Mucosa of descending colon (tissue), 3 donors: ENCODE measurements at places on chromosomes 7 and 10.
A peak's percentile ranks its signal among the peaks of the same experiment; 100 is the strongest.

- DNase-seq, result no peak
Observed at GRCh38 chr10:91883549-91884444, 25.5 kb downstream of the FGFBP3 start.

GRCh38 chr10:3972460-3973301 lies 187.7 kb upstream of the KLF6 start:
- no peak for DNase-seq

DNA sequence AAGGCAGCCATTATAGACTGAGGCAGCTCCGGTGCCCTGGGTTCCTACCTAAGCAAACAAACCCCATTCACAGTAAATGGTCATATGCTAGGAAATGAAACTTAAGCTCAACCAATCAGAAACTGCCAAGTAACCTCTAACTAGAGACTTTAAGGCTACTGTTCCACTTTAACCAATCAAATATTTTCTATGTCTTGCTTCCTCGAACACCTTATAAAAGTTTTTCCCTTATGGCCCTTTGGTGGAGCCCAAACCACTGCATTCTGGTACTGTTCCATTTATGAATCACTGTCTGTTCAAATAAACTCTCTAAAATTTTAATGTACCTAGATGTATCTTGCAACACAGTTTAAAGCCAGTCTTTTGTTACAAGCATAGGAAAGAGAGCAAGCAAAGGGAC lies 361.1 kb downstream of the HGF start:
- no peak for DNase-seq

GRCh38 chr10:47298715-47299114 lies 1.3 kb upstream of the GDF10 start:
- no peak for DNase-seq

GRCh38 chr7:127782075-127782474 lies 130.1 kb downstream of the SND1 start:
- DNase-seq, result no peak

- no peak for DNase-seq
Observed at GRCh38 chr10:61967298-61967697, 65.8 kb downstream of the ARID5B start.

GRCh38 chr7:139915268-139915863 lies 86.3 kb downstream of the TBXAS1 start:
- no peak for DNase-seq

- DNase-seq, result no peak
Observed at GRCh38 chr10:120371856-120372255, 85.2 kb upstream of the PLPP4 start.

- DNase-seq, result no peak
Observed at GRCh38 chr7:151405588-151405987, 4.2 kb downstream of the WDR86 start.

DNA sequence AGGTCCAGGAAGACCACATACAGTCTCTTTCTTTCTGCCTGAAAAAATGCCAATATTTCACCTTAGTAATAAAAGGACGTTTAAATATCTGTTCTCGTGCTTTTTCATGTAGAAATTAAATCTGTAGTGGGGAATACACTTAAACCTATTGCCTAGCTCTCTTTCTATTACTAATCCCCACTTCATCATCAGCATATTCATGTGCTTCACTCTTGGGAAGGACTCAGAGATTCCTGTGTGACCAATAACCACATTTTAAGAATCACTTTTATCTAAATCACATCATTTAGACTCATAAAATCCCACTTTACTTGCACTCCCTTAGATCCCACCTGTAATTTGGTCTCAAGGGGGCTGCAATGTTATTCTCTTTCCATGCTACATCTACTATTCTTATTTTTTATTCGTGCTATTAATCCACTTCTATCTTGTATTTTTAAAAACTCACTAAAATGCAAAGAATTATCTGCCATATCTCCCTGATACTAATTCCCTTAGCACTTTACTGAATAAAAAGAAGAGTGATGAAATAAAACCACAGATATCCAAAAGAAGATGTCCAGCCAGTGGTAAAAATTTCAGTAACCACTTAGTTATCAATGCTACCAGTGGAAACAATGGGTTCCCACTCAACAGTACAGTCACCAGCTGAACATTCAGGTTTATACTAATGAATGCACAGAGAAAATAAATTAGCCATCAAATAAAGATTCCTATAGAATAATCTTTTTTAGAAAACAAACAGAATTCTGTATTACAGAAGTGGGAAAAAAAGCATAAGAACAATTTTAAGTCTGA lies 102.1 kb downstream of the PPP1R17 start:
- no peak for DNase-seq

GRCh38 chr7:99825452-99825851 lies 2.4 kb upstream of the CYP3A43 start:
- no peak for DNase-seq

GRCh38 chr7:92255308-92255707 lies 9.5 kb downstream of the ANKIB1 start:
- DNase-seq, result no peak

- DNase-seq, result peak; percentile 73
Observed at GRCh38 chr10:133336577-133337369, at the start of gene CALY. CALY (minus strand) TSS chr10:133336896; CDS start chr10:133328989, 7,907 bp downstream.

DNA sequence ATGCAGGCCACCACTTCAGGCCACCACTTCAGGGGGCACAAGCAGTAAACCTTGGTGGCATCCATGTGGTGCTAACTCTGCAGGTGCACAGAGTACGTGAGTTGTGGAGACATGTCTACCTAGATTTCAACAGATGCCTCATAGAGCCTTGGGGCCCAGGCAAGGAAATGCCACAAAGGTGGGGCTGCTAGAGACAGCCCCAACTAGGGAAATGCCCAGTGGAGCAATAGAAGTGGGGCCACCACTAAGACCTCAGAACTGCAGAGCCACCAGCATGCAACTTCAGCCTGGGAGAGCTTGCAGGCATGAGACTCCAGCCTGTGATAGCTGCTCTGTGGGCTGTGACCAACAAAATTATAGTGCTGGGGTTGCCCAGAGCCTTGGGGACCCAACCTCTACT lies 107.6 kb downstream of the DNAJC1 start:
- no peak for DNase-seq

DNA sequence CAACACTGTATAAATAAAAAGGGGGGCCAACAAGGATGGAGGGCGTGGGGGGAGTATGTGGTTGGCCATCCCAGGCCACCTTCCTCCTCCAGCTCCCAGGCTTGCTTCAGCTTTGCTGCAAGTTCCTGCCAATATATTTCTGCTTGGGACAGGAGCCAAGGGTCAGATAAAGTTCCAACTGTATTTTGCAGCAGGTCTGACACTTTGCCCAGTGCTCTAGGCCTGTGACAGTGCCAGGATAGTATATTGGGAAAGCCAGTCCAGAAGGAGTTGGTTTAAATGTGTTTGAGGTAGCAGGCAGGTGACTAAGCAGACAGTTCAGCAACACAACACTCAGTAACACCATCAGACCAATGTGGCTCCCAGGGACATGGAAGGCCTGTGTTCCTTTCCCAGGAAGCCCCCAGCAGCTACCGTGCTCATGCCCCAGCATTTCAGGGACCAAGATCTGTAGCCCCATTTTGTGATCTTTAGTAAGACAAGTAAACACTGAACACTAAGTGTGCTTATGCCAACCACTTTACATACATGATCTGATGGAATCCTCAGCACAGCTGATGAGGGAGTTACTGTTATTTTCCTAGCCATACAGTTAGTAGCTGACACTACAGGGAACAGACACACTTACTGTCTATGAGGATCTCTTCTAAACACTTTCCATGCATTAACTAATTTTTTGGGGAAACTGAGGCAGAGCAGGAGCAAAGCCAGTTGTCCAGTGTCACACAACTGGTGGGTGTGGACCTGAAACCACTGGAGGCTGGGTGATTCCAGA lies 38.9 kb downstream of the DNAJB12 start:
- peak; percentile 42 for DNase-seq

DNA sequence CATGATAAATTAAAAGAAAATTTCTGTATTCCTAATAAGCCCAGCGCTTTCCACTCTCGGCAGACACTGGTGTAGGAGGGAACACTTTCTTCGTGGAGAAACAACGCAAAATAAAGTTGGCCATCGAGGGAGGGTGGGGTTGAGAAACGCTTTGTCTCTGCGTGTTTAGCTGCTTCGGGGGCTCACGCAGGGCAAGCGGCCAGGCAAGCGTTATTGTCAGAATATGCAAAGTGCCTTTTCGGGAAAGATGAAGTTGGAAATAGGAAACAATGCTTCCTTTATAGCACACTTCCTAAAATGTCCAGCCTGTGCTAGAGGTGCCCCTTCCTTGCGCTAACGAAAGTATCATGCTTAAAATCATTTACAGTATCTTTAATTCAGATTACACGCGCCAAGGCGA lies 1.9 kb upstream of the EBF3 start:
- no peak for DNase-seq

- DNase-seq, result no peak
Observed at GRCh38 chr10:77428691-77429395, 208.8 kb downstream of the KCNMA1 start.

GRCh38 chr7:151631953-151632749 lies 112.5 kb upstream of the RHEB start:
- peak; percentile 91 for DNase-seq

DNA sequence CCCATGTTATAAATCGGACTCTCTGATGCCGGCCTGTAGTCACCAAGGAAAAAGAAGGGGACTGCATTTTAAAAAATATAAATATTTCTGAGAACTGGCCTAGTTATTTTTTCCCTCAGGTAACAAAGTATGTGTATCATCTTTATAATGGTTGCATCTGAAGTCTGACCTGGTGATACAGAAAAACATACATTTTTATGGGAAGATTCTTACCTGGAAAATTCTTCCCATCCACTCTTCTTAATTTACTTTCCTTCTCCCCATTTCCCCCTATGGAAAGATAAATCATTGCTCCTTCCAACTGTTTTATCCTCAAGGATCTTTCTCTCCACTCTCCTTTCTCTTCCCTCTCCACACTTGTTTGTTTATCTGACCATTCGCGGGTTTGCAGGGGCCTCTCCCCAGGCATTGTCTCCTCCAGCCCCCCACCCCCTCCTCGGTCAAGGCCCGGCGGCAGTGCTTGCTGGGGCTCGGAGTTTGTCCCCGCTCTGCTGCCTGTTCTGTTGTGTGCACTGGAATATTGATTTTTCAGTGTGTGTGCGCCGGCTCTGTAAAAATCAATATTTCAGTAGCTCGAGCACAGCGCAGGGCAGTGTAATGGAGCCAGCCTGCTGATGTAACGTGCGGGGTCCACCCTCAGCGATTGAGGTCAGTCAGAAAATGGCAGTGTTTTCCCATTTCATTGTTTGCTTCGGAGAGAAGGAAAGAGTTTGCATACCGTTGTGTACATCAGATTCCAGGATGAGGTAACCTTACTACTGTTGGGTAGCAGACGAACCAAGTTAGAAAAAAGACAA lies 199.5 kb upstream of the NFE2L3 start:
- no peak for DNase-seq

DNA sequence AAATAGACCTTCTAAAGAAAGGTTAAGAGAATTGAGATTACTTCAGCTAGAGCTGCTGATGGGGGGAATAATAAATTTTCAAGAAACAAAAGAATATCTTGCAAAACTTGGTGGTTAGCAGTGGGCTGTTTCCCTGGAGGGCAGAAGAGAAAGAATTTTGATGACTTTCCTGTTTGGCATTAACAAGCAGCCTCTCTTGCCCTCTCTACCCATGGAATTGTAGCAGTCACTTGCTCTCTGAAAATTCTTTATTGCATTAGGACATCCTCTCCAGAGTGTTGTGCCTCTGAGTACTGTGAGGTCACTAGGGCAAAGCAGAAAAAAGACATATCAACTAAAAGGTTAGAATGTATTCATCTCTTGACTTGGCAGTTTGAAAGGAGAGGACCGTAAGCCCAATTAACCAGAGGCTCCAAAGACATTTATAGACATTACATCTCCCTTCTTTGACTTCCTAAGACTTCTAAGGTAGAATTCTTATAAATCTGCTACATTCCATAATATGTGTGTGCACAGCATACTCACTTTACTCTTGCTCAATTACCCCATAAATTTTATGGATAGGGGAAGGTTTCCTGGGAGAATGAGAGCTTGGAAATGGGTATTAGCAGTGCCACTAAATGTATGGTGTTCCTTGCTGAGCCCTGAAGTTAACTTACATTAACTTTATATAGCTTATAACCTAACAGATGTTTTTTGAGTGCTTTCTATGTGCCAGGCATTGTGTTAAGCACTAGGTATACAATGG lies 215.3 kb downstream of the KIF20B start:
- no peak for DNase-seq

DNA sequence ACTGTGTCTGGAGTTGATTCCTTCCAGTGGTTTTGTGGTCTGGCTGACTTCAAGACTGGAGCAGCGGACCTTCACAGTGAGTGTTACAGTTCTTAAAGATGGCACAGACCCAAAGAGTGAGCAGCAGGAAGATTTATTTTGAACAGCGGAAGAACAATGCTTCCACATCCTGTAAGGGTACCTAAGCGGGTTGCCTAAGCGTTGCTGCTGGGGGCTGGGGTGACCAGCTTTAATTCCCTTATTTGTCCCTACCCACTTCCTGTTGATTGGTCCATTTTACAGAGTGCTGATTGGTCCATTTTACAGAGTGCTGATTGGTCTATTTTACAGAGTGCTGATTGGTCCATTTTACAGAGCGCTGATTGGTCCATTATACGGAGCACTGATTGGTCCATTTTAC lies 13.2 kb downstream of the AKR1B15 start:
- DNase-seq, result no peak
